ENCODE measurements at places on chromosomes 5 and 9.

DNA sequence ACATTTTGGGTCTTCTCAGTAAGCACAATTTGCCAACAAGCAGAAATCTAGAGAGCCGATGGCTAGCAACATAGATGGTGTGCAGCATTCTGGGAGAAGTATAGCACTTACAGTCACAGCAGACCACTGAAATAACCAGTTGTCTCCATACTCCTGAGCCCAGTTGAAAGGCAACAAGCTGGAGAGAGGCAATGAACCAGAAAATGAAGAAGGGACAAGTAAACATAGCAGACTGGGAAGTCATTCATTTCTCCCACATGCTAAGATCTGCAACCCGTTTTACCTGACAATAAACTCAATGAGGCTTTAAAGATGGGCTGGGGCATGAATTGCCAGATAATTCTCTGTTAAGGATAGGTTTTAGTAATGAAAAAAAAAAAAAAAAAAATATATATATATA is 575.6 kb upstream of the GRAMD2B start:
- no peak for DNase-seq

DNA sequence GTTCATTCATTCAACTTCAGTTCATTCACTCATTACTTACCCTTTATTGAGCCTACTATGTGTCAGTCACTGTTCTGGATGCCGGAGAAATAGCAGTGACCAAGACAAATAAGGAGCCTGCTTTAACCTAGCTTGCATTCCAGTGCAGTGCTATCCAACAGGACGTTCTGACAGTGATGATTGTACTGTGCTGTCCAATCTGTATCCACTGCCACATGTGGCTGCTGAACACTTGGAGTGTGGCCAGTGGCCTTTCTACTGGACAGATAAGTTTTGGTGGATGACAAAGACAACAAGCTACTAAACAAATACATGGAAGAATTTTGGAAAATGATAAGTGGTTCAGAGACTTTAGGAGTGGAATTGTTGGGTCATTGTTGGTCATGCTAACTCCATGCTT is 33.6 kb downstream of the SUB1 start:
- no peak for DNase-seq

- no peak for DNase-seq
Observed at GRCh38 chr9:88835038-88835466, 156.2 kb upstream of the S1PR3 start.

DNA sequence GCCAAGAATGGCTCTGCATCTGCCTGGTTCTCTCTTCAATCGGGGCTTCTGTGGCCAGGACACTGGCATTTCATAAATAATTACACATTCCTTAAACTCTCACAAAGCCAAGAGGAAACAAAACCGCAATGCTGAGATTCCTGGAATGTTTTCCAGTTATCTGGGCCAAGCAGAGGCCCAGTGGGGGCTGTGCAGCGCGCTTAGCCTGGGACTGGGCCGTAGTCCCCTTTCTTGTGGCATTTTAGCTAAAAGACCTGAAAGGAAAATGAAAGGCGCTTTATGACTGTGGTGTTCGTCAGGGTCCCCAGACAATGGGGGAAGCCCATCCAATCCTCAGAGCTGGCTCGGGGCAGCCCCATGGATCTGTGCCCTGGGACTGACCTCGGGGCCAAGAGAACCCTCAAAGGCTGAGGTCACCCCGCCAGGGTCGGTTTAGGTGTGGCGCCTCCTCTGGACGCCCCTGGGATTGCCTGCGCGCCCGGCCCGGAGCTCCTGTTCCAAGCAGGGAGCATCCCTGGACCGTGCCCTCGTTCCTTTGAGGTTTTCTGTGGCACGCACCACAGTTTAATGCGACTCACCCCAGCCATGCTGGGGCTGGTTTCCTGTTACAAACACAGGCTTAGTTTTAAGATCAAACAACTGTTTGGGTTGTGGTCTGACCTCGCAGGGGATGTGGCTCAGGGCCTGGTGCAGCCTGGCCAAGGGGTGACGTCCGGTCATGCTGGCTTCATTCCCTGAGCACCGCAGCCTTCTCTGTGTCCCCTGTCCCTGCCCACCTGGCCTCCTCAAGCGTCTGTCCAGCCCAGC is 51.5 kb upstream of the NKD2 start:
- no peak for DNase-seq

GRCh38 chr5:122985954-122986721 is 50.4 kb downstream of the PPIC start:
- DNase-seq: no peak

DNA sequence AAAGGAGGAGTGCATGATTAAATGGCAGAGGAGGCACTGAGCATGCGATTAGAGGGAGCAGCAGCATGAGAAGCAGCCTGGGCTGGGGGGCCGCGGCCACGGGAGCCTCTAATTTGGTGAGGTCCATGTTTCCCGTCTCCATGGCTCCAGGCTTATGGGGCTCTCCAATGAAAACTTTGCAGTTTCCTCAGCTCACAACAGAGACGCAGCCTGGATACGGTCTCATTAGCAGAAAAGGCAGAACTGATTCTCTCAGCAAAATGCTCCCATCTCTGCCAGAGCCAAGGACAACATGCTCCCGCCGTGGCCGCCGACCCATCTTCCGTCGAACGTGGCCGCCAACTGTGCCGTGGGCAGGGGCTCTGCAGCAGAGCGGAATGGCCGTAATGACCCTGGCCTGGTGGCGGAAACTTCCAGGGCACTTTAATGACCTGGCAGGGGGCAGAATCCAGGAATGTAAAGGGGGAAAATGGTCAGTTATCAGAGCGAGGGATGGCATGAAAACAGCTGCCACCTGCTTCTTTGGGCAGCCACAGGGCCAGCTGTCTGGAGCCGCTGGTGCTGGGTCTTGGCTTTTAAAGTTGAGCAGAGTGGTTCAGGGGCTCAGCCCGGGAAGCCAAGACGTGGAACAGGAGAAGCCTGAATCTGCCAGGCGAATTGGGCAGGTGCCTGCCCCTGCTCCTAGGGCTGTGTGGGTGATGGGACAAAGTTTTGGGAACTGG is 76.5 kb downstream of the COL5A1 start:
- DNase-seq: no peak

GRCh38 chr9:792331-793260 is 48.9 kb upstream of the DMRT1 start:
- DNase-seq: no peak
